ENCODE measurements at places on chromosomes 6 and 20.

DNA sequence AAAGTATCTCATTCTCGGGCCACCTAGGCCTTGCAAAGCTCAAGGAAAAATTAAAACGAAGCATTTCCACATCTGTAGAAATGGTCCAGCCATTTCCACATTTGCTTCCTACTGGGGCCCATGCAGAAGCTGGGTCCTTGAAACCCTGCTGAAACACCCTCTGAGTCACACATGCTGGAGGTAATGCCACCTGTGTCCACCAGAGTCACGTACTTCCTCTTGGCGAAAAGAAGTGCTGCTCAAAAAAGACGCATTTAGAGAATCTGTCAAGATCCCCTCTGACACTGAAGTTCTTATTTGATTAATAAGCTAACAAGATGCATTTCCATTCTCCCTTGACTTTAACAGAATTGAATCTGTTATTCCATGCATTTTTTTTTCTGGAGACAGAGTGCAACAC, 423.2 kb downstream of the PREX1 start:
- no peak for DNase-seq

- DNase-seq, result no peak
Observed at GRCh38 chr20:4227085-4227821, 211.9 kb upstream of the RNF24 start.

DNA sequence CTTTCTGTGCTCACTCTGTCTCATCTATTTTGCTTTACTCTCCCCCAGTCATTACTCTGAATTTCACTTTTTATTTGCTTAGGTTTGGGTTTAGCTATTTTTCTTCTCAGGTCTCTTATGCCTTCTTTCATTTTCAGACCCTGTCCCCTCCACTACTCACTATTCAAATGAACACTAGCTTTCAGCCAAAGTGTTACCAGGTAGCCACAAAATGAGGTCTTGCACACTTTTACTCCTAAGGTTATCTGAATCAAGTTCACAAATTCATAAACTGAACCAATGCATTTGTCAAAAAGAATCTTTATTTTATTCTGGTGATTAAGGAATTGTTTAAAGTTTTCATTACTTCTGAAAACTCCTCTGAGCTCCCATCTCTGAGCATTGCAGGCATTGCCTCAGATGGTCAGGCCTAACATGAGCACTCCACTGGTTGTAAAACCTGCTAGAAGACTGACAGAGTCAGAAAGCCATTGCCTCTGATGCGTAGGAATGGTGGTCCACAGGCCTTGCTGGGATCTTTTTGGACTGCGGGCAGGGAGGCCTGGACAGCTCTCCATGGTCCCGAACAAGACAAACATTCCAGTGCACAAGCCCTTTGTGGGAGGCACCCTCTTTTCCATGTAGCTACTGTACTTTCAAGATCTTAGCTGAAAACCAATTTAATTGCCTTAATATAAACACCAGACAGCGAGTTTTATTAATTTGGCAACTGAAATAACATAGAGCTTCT, 48.5 kb downstream of the FYN start:
- no peak for DNase-seq

DNA sequence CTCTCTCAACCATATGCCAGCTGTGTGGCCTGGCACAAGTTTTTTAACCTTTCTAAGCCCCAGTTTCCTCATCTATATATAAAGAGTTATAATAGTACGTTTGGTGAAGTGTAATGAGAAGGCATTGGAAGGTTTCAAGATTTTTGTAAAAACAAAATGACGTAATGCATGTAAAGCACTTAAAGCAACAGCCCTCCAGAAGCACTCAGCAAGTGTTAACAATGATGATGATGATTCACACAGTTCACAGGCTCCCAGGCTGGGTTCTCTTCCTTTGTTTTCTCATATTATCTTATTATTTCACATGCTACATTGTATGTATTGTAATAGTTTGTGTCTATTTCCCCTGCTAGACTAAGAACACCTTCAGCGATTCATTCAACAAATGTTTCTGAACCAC, 6.2 kb downstream of the CEP250 start:
- DNase-seq, result no peak

GRCh38 chr20:57754190-57754589, 44.4 kb upstream of the PMEPA1 start:
- DNase-seq, result no peak

GRCh38 chr6:15804164-15805154, 141.6 kb upstream of the DTNBP1 start:
- no peak for DNase-seq

- DNase-seq, result no peak
Observed at GRCh38 chr6:163437466-163437865, 22.9 kb downstream of the QKI start.

DNA sequence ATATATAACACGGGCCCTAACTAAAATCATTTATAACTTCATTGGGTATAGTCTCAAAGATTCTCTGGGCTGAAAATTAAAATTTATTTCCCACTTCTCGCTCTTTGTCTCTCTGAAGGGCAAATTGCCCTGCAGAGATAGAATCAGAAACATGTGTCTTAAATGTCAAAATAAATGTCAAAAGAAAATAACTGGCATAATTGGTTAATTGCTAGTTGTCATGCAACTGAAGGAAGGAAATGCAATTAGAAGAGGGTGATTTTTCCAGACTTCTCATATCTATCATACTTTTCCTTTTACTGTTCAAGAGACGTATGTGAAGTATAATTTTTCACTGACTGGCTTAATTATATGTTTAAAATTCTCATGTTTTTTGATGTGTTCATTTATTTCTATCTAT, 80.3 kb upstream of the HMGCLL1 start:
- DNase-seq, result no peak

- no peak for DNase-seq
Observed at GRCh38 chr20:15942130-15942529, 631.1 kb downstream of the KIF16B start.

- no peak for DNase-seq
Observed at GRCh38 chr6:52299653-52300052, 15.1 kb upstream of the MCM3 start.

DNA sequence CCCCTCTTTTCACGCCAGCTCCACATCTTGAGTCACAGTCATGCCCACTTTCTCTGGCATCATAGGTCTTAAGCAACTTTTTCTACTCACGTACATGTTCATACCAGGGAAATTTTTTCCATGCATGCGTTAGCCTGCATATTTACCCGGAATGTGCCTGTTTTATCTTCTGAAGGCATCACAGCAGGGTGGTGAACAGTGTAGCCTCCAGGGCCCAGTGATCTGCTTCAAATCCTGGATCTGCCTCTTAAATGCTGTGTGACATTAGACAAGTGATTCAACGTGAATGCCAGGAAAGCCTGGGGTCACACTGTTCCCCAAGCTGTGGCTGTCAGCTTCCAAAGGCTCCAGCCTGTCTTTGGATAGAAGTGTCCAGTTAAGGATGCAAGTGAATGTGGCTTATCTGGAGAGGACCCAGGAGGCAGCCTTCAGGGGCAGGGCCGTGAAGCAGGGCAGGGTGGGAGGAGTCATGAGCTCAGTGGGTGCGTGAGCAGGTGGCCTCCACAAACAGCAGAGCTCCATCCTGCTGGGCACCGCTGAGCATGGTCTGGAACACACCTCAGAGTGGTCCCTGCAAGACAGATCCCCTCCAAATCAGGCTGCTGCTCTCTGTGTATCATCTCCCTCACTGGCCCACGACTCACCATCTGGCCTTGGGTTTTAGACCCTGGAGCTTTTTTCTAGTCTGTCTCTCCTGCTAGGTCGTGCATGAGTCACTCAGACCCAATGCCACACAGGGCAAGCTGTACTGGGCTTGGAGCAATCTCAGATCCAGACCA, 30.4 kb upstream of the CD93 start:
- DNase-seq, result no peak

- DNase-seq, result no peak
Observed at GRCh38 chr6:167115054-167115453, 7.8 kb upstream of the CCR6 start.

GRCh38 chr20:62949962-62950361, 2.5 kb upstream of the SLC17A9 start:
- no peak for DNase-seq

DNA sequence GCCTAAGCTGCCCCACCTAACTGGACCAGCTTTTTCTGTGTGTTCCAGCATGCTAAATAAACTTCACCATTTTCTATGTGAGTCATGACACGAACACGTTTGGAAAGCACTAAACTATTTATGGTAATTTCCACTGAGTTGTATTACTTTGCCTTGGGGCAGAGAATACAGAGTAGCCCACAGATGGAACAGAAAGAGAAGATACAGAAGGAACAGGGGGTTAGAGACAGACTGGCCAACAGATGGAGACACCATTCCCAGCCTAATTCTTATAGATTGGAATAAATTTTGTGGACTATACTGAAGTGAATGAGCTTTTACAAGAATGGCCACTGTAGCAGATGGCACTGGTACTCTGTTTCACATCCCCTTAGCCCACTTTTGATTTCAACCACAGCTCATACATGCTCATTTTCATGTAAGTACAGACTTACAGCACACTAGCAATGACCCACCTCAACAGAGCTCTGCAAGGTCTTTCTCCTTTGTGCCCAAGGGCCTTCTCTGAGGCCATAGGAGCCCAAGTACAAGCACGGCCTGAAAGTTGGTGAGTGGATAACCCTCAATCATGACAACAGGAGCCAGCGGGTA, 13.1 kb upstream of the NT5DC1 start:
- no peak for DNase-seq

DNA sequence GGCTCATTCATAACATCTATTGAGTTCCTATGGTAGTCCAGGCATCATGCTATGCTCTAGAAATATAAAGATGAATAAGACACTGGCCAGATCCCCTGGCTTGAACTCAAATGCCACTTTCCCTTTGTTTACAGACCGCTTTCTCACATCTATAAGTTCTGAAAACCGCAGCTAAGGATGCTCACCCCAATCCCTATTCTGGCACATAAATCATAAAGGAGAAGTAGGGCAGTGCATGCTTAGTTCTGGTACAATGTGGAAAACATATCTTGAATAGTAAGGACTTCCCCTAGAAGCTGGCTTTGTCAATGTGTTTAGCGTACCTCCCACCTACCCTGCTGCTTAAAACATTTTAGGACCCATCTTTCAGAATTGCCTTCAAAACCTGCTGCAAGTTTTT, 26.4 kb downstream of the MRS2 start:
- no peak for DNase-seq

GRCh38 chr20:46539113-46539512, 11.3 kb downstream of the OCSTAMP start:
- no peak for DNase-seq

DNA sequence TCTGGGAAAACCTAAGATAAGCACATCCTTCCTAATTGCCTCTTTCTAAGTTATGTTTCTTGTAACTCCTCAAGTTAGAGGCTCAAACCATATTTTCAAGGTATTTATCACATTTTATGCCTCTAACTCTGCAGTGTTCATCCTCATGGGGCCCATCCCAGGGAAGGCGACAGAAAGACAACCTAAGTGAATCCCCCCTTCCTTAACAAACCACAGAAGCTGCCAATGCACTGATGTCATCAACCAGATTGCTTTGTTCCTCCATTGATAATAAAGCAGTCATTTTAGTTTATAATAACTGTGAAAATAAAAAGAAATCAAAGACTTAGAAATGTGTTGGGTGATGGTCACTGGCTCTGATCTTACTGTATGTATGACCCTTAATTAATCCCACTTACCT, 119.5 kb upstream of the TCF21 start:
- no peak for DNase-seq

DNA sequence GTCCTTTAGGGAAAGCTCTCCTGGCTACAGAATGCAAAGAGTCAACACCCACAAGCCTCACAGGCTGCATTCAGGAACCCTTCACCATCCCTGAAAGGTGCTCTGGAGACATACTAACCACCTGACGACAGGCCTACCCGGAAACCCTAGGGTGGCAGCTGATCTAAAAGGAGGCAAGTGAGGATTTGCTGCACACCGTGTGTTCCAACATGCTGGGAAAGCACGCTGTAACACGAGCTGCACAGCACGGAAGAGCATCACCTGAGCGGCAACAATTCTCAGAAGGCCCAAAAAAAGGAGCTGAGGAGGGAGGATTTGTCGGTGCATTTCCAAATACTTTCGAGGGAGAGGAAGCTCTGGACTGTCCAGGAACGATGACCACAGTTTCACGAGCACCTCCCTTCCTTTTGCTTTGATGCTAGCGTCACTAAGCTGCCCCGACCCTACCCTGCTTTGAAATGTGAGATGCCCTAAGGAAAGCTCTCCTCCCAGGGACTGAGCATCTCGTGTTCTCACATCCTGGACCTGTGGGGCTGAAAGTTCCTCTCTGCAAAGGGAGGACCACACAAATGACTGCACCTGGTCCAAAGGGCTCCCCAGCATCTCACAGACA, 87.0 kb downstream of the PPP1R3G start:
- no peak for DNase-seq

DNA sequence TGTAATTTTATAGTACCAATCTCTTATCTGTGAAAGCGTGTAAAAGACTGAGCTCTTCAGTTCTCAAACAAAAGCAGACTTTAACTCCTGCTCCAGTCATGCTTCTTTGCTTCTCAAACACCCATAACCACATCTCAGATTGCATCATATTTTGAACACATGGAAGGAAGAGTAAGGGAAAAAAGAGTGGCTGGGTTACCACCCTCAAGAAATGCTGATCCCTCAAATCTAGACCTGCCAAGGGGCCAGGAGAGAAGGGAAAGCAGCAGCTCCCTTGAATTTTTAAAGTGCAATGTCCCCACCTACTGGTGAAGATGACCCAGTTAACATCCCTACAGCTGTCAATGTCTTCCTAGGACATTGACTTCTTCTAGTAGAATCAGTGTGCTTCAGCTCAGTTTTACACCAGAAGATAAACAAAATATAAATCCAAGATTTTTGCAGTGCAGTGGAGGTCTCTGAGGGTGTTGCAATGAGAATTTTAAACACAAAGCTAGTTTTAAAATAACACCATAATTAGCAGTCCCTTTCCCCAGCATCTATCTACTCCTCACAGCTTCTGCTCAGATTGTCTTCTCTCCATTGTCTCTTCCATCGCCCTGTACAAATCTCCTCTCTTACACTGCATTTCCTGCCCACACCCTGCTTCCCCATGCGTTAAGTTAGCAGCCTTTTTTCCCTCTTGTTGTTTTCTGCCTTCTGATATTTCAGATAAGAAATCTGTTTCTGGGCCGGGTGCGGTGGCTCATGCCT, 22.6 kb upstream of the HLA-DQB2 start:
- DNase-seq, result no peak

DNA sequence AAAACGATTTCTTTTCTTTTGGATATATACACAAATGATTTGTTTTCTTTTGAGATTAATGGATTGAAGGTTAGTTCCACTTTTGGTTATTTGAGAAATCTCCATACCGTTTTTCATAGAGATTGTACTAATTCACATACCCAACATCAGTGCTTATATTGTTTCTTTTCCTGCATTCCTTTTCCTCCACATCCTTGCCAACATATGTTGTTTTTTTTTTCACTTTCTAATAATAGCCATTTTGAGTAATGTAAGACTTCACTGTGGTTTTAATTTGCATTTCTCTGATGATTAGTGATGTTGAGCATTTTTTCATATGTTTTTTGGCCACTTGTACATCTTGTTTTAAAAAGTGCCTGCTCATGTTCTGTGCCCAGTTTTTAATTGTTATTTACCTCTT, 846.4 kb upstream of the EYS start:
- DNase-seq, result no peak

DNA sequence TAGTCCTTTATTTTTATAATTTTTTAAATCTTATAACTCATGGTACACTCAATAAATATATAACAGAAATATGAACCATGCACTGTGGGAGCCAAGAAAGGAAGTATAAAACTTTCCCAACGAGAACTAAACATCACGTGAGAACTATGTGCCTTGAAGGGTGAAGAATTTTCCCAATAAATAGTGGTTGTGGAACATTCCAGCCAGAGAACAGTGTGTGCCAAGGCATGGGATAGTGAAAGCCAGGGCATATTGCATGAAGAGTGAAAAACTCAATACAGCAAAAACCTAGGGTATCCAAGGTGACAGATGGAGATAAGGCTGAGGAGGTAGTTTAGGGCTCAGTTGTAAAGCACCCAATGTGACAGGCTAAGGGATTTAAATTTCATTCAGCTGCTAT, 86.1 kb downstream of the SIM1 start:
- no peak for DNase-seq

All from sciatic nerve (tissue), 2 donors.